ENCODE measurements at places on chromosomes 6 and 20.

- DNase-seq: no peak
These were observed 110.8 kb downstream of the PRND start for GRCh38 chr20:4832469-4832868.

GRCh38 chr6:116335612-116336215, 35.0 kb upstream of the DSE start:
- no peak for DNase-seq

GRCh38 chr6:156719395-156719719, 57.8 kb upstream of the ARID1B start:
- no peak for DNase-seq

- no peak for DNase-seq
These were observed 25.7 kb downstream of the TGM2 start for GRCh38 chr20:38139156-38139912.

GRCh38 chr20:48310305-48310704, 517.5 kb downstream of the PREX1 start:
- DNase-seq: no peak

GRCh38 chr6:89199579-89199978, 17.6 kb downstream of the GABRR1 start:
- DNase-seq: no peak

- peak; percentile 35 for DNase-seq
These were observed 20.4 kb upstream of the EFHC1 start for GRCh38 chr6:52399511-52400312.

DNA sequence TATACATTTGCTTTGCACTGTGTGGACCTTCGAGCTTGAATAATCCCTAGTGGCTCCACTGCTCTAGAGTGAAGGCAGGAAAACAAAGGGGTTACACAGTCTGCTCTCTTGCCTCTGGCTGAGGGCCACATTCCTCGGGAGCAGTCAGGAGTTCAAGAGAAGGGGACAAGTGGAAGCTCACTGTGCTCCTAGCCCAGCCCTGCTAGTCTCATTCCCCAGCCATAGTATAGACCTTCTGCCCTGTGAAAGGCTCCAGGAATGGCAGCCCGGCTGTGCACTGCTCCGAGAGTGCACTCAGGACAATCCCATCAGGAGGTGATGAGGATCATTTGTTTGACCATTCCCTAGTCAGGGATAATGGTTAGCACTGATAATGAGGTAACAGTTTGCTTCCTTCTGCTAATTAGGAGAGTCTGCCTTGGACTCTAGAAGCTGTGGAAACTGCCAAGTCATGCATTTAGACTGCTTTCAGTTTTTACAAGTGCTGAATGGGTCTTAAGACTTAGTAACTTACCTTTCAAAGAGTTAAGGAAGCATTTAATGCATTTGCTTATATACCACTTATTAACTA, 8.5 kb downstream of the IYD start:
- DNase-seq: peak; percentile 32

GRCh38 chr6:74091136-74091793, 395.3 kb downstream of the CD109 start:
- DNase-seq: peak; percentile 74

GRCh38 chr6:131309437-131309836, 174.2 kb downstream of the AKAP7 start:
- DNase-seq: no peak

DNA sequence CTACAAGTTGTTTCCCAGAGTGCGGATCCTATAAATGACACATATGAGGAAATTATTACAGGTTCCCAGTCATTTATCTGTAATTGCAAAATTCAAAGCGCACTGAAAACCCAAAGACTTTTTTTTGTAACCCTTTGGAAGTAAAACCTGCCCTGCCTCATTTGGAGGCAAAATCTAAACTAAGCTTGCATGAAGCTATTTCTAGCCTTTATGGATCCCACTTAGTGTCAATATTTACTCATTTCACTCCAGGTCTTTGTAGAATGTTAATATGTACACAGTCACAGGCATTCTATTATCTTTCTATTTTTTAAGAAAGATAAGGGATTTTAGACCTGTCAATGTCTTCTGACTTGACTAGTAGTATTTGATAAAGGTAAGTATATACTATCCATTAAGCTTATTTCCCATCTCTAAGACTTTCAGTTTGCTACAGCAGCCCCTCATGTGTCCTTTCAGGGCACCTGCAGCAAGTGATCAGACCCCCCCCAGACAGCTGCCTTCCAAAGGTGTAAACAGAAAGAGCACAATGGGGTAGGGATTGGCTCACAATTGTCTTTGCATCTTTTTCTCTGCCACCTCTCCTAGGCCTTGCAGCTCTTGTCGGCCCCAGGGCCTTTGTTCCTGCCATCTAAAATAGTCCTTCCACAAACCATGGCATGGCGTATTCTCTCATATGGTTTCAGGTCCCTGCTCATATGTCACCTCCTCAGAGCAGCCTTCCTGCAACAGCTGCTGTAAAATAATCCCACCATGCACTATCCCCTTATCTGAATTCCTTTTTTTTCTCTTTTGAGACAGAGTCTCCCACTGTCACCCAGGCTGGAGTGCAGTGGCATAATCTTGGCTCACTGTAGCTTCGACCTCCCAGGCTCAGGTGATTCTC, 1.3 kb upstream of the REPS1 start:
- no peak for DNase-seq

DNA sequence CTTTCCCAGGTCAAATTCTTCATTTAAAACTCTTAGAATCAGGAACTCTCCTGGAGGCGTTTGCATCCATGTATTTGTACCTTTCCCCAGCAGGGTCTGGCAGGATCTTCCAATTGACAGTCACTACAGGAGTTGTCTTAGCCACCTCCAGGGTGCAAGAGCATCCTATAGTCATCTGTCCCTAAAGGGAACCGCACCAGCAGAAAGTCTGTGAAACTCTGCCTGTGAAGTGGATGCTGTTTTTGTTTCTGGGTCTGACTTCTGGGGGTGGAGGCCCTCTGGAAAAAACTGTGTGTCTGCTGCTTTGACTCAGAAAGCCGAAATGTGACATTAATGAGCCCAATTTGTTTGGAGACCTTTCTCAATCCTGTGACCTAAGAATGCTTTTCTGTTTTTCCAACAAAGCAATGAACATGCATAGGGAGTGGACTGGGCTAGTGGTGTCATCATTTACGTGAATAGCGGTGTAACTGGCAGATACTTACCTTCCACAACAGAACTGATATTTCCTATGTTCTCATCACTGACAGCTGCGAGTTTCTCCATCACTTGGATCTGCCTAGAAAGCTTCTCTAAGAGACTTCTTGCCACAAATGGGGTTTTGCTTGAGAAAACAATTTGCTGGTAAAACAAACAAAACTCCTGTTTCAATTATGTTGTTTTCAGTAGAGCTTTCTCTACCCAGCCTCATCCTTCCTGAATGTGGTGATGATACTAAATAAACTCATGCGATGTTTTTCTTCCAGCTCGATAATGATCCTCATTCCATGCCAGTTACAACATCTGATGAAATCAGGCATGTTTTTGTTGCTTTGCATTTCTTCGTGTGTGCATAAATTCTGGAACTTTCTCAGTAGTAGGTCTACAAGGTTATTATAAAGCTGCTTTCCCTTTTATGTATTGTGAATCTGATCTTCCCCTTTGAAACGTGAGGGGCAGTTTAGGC, 33.3 kb upstream of the ARMH2 start:
- no peak for DNase-seq

GRCh38 chr6:111534231-111534751, 51.3 kb upstream of the REV3L start:
- DNase-seq: peak; percentile 71

- no peak for DNase-seq
These were observed 29.4 kb downstream of the TRPC4AP start for GRCh38 chr20:35063168-35063567.

- DNase-seq: no peak
These were observed 39.7 kb downstream of the KCNQ2 start for GRCh38 chr20:63432577-63433325.

DNA sequence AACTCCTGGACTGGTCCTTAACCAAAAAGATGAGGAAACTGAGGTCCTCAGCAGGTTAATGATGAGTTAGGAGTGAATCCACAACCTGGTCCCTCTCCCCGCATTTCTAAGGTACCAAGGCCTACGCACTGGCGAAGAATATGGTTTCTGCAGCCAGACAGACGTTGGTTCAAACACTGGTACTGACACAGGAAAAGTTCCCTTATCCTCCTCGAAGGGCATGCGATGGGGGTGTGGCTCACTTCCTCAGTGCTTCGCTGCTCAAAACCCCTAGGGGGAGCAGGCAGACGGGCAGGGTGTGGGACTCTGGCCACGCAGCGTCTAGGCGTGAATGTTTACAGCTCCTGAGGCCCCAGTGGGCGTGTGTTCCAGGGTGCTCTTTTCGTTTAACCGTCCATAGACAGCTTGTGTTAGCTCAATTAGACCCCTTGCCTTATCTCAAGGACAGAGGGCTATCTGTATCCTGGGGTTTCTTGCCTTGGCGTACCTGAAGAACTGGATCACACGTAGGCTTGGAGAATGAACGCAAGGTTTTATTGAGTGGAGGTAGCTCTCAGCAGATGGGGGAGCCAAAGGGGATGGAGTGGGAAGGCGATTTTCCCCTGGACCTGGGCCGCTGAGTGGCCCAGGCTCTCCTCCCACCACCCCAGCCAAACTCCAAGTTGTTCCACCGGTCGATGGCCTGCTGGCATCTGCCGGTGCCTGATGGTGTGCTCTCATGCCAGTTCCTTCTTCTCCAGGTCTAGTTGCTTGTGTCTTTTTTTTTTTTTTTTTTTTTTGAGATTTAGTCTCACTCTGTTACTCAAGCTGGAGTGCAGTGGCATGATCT, 31.8 kb upstream of the PTPN1 start:
- DNase-seq: no peak

DNA sequence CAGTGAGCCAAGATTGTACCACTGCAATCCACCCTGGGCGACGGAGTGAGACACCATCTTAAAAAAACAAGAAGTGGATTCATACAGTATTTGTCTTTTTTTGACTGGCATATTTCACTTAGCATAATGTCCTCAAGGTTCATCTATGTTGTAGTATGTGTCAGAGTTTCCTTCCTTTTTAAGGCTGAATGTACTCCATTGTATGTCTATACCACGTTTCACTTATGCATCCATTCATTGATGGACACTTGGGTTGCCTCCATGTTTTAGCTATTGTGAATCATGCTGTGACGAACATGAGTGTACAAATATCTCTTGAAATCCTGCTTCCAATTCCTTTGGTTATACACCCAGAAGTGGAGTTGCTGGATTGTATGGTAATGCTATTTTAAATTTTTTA, 28.9 kb upstream of the FAM83D start:
- no peak for DNase-seq

- no peak for DNase-seq
These were observed 173.9 kb downstream of the NFATC2 start for GRCh38 chr20:51368461-51369211.

DNA sequence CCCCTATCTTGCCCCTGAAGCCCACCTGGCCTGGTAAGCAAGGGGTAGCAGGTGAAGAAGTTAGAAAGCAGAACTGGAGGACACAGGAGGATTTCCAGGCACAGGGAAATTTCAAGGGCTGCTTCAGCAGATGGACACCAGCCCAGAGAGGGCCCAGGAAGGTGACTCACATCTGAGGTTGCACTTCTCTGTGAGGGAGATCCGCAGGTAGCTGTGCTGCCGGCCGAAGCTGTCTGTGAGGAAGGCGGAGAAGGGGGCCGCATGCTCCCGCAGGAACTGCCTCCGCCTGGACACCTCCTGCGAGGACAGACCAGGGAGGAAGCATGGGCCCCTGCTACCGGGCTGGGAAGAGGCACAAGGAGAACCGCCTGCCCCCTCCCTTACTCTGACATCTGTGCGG, 7.1 kb downstream of the MOCS1 start:
- DNase-seq: no peak

DNA sequence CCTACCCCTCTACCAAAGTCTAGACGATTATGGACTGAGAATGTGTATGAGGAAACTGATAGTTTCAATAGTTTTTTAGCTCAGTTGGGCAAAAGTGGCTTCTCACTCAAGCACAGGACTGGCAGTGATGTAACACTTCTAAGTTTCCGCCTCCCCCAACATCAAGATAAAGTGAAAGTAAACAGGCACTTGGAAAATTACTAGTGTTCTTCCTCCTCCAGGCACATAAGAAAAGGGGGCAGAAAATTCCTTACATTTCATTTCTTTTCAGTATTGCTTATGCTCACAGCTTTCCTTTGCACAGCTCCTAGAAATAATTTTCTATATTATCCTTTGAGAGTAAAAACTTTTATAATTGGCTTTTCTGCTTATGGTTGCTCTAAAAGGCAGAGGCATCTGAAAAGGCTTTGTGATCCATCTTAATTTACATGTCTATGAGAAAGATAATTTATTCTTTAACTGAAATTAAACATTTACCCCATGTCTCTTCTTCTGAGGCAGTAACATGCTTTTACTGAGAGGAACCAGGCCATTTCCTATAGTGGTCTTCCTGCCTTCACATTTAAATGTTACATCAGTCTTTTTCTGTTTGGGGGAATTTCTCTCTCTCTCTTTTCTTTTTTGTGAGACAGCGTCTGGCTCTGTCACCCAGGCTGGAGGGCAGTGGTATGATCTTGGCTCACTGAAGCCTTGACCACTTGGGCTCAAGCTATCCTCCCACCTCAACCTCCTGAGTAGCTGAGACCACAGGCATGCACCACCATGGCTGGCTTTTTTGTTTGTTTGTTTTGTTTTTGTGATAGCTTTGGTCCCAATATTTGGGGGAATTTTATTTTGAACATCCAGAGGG, 65.0 kb upstream of the EEF1A1 start:
- peak; percentile 40 for DNase-seq

All from brain (organoid and tissue), 16 donors.